Globus pallidus (tissue), 1 donor: ENCODE measurements at places on chromosomes 3 and 15.

DNA sequence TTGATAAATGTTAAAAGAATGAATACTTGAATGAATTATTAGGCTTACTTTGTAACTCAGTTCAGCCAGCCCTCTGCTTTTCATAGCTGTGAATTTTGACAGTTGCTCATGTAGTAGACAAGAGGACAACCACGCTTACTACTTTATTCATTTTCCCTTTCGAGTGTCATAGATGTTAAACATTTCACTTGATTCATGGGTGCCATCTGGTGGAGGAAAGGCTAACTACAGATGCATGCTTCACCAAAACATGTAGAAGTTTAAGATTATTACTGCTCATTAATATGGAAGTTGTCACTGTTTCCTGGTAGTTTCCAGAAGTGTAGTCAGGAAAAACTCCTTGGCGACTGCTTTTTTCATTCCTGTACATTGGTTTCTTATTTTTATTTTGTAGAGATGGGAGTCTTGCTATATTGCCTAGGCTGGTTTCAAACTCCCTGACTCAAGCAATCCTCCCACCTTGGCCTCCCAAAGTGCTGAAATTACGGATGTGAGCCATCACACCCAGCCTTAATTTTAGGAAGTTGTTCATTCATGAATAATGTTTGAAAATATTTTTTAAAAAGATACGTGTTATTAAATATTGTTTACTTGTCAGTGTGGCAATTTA, 163.2 kb downstream of the B3GALNT1 start:
- peak; percentile 71 for DNase-seq

- peak; percentile 16 for DNase-seq
Observed at GRCh38 chr15:94671858-94672532, 440.6 kb downstream of the MCTP2 start.

- no peak for DNase-seq
Observed at GRCh38 chr3:111800472-111800871, 58.6 kb upstream of the PHLDB2 start.

DNA sequence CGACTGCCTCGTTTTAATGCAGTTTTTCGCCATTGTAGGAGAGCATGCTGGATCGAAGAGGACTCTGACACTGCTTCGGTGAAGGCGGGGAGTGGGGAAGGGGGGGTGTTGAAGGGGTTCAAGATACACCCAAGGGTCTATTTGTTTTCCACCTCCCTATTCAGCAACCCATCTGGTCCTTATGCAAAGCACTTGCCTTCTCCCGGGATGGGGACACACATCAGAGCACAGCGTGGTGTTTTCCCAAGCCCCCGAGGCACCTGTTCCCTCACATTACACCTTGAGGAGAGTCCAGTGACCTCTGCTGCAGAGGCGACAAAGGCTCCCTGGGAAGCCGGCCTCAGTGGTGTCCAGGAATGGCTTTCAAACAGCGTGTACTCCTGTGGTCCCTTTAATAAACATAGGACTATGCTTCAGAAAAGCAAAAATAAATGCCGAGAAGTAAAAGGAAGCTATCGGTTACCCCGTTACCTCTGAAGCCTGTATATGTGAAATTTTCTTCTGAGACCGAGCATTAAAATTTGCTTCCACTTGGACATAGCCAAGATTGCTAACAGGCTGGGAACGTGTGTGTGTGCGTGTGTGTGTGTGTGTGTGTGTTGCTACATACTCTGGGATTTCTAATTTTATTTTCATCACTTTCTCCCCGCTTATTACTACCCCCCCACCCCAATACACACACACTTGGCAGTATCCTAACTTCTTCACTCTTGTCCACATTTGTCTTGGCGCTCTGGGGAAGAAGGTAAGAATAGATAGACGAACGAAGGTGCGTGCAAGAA, 53.2 kb downstream of the CCDC54 start:
- DNase-seq: no peak

DNA sequence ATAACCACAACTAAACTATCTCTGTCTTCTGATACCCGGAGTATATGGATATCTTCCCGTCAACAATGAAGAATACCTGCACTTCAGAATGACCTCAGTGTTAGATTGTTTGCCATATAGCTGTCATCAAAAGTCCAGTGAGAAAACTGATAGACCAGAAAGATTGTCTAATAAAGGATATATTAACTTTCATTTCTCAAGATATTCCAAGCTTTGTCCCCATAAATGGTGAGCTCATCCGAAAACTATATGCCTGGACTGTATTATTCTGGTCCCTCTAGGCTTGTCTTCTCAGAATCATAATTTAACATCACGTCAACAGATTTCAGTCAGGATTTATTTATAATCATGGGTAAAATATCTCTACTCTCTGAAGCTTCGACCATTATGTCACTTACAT, 100.5 kb downstream of the ATP8B4 start:
- DNase-seq: no peak

DNA sequence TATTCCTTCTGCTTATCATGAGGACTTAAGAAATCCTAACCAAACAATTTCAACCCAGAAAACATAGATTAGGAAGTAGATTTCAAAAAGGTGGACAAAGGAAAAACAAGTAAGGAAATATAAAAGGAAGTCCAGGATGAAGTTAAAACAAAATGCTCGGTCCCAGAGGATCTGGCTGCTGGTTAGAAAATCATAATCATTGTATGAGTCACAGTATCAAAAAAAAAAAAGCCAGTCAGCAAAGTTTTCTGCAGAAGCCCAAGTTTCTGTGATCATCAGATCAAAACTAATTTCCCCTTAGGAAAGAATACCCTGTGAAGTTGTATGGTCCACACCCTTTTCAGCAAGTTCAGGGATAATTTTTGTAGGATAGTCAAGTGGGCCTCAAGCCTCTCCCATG, 43.0 kb upstream of the LRTM1 start:
- DNase-seq: no peak

DNA sequence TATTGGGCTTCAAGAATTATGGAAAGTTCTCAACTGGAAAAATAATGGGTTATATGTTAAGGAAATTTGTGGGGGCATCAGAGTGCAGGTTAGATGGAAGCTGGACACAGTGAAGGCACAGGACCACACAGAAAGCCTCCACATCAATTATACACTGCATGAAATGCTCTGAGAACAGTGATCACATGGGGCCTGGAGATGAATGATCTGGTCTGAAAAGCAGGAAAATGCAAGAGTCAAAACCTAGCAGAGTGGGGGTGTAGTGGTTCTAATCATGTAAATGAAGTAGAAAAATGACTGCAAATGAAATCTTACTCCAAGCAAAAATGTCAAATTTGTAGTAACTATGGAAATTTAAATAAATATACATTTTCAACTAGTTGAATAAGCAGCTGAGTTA, 123.6 kb downstream of the TUSC7 start:
- no peak for DNase-seq

DNA sequence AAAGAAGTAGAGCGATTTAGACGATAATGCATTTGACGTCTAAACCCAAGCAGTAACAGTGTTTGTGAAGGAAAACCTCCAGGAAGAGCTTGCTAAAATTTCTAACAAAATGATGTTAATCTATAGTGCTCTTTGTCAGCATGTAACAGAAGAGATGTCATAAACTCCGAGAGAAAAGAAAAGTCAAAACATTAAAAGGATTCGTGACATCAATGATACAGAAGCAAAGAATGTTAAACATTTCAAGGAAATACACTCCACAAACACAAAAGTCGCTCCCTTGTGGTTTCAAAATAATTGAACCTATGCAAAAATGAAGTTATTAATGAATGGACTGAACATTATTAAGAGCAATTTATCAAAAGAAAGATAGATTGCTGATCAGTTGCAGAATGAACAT, 27.9 kb downstream of the AADAC start:
- DNase-seq: no peak

DNA sequence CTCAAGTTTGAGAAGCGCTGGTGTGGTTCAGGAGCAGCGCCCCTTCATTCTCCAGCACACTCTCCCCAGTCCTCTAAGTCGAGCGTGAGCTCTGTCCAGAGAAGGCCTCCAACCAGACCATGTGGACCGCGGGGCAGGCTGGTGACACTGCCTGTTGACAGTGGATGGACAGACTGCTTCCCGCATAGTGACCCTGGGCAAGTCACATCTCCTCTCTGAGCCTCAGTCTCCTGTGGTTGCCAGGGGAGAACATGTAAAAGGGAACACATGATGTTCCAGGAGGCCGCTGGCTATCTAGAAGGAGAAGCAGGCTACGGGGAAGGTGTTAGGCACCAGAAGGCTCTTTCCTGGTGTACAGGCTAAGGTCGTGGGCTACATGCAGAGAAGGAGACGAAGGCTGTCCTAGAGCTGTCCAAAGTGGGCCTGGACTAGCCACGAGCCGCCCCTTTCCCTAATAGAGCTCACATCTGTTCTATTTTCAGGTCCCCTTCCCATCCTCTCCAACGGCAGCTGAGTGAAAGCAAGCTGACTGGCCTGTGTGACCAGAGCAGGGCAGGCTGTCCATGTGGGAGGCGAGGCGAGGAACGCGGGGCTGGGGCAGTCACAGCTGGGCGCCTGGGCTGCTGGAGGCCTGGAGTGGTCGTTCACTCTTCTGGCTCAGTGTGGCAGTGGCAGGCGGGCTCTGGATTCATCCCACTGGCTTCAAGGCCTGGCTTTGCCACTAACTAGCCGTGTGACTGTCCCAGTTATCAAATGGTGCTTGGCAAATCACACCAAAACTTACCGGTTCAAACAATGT, 11.1 kb downstream of the ISG20 start:
- DNase-seq: no peak

DNA sequence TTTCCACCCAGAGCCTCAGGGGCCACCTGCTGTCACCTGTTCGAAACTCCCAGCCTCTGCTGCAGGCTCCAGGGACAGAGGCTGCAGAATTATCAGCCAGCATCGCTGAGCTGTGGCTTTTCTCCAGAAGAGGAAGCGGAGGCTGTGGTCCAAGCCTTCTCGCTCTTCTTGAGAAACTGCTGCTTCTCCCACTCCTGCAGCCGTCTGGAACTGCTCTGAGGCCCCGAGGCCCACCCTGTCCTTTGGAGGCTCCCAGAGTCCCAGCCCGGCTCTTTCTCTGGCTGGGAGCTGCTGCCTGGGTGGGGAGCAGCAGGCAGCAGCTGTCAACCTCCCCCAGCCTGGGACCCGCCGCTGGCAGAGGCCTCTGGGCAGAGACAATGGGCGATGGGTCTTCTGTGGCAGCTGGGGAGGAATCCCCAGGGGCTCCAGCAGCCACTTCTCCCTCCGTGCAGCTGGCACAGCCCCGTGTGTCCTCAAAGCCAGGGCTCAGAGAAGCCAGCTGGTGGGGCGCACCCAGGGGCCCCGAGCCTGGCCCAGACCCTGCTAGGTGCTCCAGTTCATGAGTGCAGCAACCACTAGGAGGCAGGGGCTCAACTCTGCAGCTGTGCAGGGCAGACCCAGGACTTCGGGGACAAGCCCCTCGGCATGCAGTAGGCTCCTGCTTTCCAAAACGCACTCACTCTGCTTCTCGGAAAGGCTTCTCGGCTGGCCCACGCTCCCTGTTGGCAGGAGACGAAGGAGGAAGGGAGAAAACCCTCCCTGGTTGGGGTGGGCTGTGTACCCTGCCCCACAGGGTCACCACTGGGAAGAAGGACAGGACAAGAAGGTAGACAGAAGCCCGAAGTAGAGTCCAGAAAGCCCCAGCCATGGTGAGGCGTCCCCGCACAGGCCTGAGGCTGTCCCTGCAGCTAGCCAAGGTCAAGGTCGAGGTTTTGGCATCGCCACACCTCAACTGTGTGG, 49.9 kb upstream of the FURIN start:
- no peak for DNase-seq

GRCh38 chr3:14261229-14261628, 82.6 kb downstream of the LSM3 start:
- peak; percentile 81 for DNase-seq

DNA sequence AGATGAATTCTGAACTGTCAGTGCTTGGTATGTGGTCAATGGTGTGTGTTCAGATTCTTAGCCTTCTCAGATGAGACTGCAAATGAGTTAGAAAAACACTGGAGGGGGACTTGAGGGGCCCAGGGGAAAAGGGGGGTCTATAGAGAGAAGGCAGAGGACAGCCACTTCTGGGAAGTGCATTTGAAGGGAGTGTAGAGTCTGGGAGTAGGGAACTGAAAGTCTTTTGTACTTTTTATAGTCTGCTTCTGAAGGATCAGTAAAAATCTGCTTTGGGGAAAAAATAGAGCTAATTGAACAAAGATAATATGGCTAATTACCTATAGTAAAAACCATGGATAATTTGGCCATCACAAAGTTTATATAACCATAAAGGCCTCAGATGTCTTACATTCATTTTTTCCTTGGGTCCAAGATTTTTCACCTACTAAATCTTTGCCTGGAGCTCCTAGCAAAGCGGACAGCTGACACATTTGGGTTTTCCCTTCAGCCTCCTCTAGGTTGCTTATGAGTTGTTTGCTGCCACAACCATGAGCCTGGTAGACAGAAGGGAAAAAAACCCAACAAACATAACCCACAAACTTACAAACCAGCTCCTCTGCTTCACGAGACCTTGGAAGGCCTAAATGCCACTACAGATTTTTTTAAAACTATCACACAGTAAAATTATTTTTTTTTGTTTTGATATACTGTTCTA, 48.8 kb downstream of the CD86 start:
- DNase-seq: no peak

GRCh38 chr3:126021224-126021623, 52.2 kb downstream of the ROPN1B start:
- peak; percentile 2 for DNase-seq

DNA sequence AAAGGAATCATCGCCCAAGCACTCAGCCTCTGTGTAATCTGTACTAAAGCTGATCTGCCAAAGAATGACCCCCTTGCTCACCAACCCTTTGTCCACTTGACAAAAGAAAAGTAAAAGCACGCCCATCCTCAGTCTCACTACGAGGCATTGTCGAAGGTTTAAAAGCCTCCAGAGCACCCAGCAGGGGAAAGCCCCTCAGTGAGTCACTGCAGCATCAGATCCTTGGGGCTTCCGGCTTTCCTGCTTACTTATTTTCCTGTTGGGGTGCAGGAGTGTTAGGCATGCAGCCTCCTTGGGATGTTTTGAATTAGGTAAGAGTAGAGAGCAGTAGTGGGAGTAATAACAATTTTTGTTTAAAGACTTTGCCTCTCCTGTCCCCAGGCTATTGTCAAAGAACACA, 216.1 kb downstream of the MTHFS start:
- no peak for DNase-seq

- no peak for DNase-seq
Observed at GRCh38 chr15:95431518-95431917, 899.0 kb upstream of the NR2F2 start.

- no peak for DNase-seq
Observed at GRCh38 chr3:49812916-49813496, 747 bp downstream of the UBA7 start.

DNA sequence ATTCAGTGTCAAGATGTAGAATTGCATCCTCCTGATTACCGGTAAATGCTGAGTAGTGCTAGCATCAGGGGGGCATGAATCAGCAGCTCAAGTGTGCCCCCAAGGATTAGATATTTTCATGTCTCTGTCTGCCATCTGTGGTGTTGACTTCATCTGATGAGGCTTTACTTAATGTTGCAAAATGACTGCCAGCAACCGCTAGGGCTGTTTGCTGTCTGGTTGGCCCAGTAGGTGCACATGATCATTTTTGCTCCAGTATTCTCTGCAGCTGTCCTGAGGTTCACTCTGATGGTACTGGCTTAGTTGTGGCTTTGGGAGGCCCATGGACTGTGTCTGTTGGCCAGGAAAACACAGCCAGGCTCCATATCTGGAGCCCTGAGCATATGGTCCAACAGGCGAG, 316.4 kb downstream of the SOX2 start:
- DNase-seq: no peak
